ENCODE measurements at places on chromosomes 6 and 20. TPM values are rescaled to one million over a fixed set of nuclear protein-coding genes. Genes with fewer than 3 reads are reported as not detected.

- DNase-seq: no peak
Measured at GRCh38 chr20:56348305-56348693, 10.5 kb upstream of the FAM210B start.

DNA sequence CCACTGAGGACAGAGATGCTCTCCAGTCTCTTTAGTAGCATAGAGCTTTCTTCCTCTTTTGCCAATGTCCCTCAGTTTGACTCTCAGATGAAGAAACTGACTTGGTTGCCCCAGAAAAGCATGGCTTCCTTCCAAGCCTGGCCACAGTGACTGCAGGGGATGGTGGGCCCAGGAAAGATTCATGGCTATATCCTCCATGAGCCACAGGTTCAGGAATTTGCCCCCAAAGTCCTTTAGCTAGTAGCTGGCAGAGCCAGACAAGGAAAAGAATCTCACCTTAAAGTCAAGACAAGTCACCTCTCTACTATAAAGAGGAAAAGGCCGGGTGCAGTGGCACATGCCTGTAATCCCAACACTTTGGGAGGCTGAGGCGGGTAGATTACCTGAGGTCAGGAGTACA lies 43.4 kb downstream of the TRAM2 start:
- no peak for DNase-seq

DNA sequence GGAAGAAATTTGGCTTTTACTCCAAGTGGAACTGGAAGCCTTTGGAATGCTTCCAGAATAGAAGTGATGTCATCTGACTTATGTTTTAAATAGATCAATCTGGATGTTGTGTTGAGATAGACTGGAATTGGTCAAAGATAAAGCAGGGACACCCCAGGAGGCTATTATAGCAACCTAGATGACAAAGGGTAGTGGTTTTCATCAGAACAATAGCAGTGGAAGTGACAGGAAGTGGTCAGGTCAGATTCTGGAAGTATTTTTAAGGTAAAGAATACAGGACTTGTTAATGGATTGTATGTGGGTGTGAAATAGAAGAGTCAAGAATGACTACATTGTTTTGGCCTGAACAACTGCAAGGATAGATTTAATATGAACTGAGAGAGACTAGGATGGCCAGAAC lies 191.4 kb downstream of the ADGRB3 start:
- no peak for DNase-seq

DNA sequence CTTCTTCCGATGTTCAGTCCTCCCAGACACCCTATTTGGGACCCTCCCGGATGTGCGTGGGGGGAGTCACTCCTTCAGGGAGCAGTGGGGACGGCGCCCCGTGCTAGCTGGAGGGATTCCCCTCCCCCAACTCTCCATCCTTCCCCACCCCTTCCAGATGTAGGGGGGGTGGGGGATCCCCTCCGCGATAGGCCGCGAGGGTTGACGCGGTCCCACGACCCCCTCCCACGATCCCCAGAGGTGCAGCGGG lies 548 bp downstream of the GNL1 start:
- DNase-seq: no peak

- no peak for DNase-seq
Measured at GRCh38 chr6:3861424-3861823, 12.3 kb downstream of the FAM50B start.

DNA sequence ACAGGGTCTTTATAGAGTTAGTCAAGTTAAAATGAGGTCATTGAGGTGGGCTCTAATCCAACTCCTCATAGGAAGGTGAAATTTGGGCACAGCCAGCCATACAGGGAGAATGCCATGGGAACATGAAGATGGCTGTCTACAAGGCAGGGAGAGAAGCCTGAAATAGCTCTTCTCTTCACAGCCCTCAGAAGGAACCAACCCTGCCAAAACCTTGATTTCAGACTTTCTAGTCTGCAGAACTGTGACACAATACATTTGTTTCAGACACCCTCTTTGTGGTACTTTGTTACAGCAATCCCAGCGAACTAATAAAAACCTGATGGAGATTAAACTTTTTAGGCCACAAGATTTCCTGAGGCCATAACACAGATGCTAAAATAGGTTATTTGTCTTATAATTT lies 43.1 kb upstream of the HECA start:
- no peak for DNase-seq

Gene SOBP
- 0.35 TPM for total RNA-seq

Gene NKX2-4
- not detected for total RNA-seq

Gene BTBD3
- total RNA-seq: 50.5 TPM

Gene MUCL3
- 0.17 TPM for total RNA-seq
